ENCODE measurements at places on chromosomes 4 and X.

- DNase-seq: no peak
These were observed 512.2 kb upstream of the INTU start for GRCh38 chr4:127120441-127121090.

- DNase-seq: peak; percentile 40
These were observed 101.9 kb upstream of the BCOR start for GRCh38 chrX:40199704-40200103.

DNA sequence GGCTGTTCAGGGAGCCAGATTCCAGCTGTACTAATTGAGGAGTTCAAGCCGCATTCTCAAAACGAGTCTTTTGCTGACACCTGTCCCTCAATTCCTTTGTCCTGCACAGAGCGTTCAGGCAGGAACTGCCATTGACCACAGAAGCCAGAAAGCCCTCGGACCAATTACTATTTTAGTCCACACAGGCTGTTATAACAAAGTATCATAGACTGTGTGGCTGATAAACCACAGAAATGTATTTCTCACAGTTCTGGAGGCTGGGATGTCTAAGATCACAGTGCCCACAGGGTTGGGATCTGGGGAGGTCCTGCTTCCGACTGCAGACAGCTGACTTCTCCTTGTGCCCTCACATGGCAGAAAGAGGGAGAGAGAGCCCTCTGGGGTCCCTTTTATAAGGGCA lies 119.8 kb upstream of the ATP6AP2 start:
- DNase-seq: no peak

GRCh38 chrX:55135171-55135570 lies 46.4 kb downstream of the PAGE2 start:
- DNase-seq: peak; percentile 47

- DNase-seq: peak; percentile 54
These were observed 11.2 kb downstream of the C1QTNF7 start for GRCh38 chr4:15438939-15439524.

GRCh38 chrX:86604607-86605006 lies 456.4 kb downstream of the DACH2 start:
- no peak for DNase-seq

DNA sequence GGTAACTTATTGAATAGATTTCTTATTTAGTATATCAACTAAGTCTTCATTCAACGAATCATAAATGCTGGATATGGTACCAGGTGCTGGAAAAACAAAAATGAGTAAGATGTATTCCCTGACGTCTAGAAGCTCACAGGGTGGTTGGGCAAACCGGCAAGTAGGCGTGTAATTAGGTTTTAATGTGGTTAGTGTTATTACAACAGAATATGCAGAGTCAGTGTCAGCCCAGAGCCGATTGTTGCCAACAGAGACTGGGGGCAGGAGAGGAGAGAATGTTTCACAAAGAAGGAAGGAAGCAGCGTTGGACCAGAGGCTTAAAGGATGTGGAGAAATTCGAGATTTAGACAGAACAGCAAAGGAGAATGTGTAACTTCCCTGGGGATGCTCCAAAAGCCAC lies 111.7 kb downstream of the TENM3 start:
- DNase-seq: no peak

DNA sequence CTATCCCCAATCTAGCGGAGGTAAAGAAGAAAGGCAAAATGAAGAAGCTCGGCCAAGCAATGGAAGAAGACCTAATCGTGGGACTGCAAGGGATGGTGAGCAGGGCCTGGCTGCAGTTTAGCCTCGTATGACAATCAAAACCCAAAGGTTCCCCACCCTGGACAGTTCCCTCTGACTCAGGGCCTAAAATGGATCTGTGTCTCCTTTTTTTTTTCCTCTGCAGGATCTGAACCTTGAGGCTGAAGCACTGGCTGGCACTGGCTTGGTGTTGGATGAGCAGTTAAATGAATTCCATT lies 986 bp downstream of the HDAC6 start:
- DNase-seq: peak; percentile 38

- DNase-seq: no peak
These were observed 91.9 kb downstream of the EVC2 start for GRCh38 chr4:5616331-5616950.

Measured in GM23248 (cell line).